ENCODE measurements at places on chromosomes 5 and 9. TPM values are rescaled to one million over a fixed set of nuclear protein-coding genes. Genes with fewer than 3 reads are reported as not detected.

Gene IL4
- polyA plus RNA-seq, result not detected

Gene OLFM1
- polyA plus RNA-seq, result 29.3 TPM

DNA sequence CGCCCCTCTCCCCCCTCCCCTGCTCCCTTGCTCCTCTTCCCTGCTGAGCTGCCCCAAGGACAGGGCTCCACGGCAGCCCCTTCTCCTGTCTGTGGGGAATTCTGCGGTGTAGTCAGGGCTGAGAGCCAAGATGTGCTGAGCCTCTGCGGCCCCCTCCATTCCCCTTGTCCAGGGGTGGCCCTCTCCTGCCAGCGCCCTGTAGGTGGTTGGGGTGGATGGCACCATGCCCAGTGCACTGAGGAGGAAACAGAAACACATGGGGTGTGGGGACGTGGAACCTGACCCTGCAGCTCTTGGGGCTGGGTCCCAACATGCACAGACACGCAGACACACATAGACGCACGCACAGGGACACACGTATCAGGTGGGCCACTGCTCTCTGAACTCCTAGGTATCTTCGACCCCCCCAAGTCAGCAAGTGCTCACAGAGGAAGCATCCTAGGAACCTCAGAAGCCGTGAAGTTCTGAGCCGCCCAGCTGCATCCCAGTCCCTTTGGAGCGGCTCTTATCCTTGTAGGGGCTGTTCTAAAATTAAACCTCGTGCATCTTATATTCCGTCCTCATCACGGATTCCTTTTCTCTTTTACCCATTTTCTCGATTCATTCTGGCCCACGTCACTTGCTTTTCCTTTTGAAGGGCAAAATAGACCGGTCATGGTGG lies 64.8 kb downstream of the HMCN2 start:
- no peak for DNase-seq

Gene PCDHA1
- 0.55 TPM for polyA plus RNA-seq

Gene GRIA1
- 0.93 TPM for polyA plus RNA-seq

DNA sequence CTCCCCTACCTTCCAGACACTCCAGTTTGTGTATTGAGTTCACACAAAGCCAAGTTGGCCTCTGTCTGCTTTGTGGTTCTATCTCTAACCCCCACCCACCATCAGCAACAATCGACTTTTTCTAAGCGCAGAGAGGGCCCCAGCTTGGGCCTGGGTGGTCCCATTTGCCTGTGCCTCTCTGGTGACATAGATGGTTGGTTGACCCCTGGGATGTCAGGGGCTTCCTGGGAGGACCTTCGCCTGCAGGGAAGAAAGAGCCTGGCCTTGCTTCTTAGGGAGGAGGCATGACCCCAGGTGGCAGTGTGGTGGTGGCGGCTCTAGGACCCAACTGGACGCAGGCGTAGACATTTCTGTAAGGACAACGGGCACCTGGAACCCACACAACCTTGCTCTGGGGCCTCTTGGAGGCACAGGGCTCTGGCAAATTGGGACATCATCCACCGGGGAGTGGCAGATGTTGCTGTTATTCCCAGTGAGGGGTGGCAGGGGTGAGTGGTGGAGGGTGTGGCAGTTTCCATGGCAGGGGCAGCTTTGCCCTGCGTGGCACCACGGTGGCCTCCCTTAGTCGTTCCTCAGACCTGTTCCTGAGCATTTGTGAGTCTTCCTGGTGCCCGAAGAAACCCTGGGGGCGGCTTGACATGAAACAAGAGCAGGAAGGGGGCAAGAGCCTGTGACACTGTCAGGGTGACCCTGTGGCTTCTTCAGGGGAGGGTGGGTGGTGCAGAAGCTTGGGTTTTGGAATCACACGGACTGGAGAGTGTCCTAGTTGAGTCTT lies 171.0 kb upstream of the IER5L start:
- no peak for DNase-seq

Gene TPPP
- polyA plus RNA-seq, result 8.8 TPM

Gene PHF24
- polyA plus RNA-seq, result 1.6 TPM

- DNase-seq, result no peak
Measured at GRCh38 chr5:126988021-126988569, 42.3 kb downstream of the MARCHF3 start.

DNA sequence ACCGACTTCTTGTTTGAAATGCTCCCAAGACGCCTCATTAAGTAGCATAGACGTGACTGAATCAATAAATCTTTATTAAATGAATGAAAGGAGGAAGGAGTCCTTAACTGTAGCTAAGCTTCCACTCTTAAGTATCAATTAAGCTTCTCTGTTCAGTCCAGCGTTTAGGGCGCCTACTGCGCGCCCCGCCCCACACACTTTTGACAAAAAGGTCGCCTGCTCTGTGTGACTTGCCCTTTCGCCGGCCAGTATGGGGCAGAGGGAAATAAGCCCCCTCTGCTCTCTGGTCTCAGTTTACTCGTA lies 662 bp upstream of the DOLPP1 start:
- DNase-seq, result no peak

Gene NUTM2G
- polyA plus RNA-seq, result 0.88 TPM

Data from large intestine (tissue), 12 donors.